Activated CD4-positive, alpha-beta T cell treated with anti-CD3 and anti-CD28 coated beads, Interleukin-2, amount 10 ng/mL, durations not matched to agents 7 days and 5 days (primary cell): ENCODE measurements at places on chromosomes 2 and 18.

DNA sequence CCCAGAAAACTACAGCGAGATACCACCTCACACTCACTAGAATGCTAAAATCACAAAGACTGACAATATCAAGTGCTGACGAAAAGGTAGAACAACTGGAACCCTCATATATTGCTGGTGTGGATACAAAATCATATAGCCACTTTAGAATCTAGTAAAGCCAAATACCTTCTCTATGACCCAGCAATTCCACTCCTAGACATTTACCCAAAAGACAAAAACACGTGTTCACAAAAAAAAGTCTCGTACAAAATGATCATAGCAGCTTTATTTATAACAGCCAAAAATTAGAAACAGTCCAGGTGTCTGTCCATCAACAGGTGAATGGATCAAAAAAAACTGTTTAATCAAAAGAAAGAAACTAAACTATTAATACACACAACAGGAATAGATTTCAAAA lies 126.6 kb downstream of the ZFP36L2 start:
- no peak overlapping the region for H3K27ac ChIP-seq
- peaks cover 5% of the 10 kb centered on the region for H3K36me3 ChIP-seq
- no peaks in the 10 kb centered on the region for H3K4me1 ChIP-seq
- DNase-seq: no peak

DNA sequence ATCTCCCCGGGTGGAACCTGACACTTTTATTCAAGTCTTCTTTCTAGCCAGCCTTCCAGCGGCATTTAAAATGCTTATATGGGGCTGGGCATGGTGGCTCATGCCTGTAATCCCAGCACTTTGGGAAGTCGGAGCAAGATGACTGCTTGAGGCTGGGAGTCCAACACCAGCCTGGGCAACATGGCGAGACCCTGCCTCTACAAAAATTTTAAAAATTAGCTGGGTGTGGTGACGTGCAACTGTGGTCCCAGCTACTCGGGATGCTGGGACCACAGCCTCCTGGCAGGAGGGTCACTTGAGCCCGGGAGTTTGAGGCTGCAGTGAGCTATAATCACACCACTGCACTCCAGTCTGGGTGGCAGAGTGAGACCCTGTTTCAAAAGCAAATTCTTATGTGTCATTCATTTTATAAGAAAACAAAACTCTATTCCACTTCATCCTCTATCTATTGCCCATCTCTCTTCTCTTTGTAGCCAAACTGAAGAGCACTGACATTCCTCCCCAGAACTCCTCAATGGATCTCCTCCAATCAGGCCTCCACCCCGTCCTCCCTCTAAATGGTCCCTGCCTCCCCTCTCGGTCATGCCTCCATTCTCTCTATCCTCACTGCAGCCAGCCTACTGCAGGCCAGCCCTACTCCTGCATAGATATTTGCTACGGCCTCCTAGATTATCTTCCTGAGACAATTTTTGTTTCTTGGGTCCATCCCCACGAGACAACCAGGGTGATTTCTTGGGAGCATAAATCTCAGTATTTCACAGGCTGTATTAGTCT lies 18.0 kb upstream of the RHOB start:
- peaks cover 16% of the 10 kb centered on the region for H3K27me3 ChIP-seq
- no peak for DNase-seq
- peak overlapping the region; percentile 38 for H3K27ac ChIP-seq
- H3K36me3 ChIP-seq: no peaks in the 10 kb centered on the region

DNA sequence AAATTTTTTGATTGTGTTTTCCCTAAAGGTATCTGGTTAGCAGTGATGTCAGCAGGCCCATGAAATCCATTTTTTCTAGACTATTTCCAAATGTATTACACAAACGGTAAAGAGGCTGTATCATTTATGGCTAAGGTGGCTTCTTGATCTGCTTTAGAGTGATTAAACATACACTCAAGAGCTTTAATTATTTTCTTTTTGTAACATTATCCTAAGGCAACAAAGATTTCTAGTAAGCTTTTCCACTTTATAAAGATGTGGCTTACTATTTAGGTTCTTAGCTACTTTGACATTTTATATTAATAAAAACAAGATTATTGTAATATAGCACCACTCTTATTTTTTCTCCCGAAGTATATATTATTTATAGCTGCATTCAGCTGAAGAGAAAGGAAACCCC lies 16.5 kb downstream of the MFF start:
- H3K4me3 ChIP-seq: no peak overlapping the region
- H3K4me1 ChIP-seq: no peaks in the 10 kb centered on the region
- H3K27me3 ChIP-seq: no peaks in the 10 kb centered on the region
- peaks cover 19% of the 10 kb centered on the region for H3K36me3 ChIP-seq

- no peaks in the 10 kb centered on the region for H3K4me1 ChIP-seq
- no peaks in the 10 kb centered on the region for H3K27me3 ChIP-seq
- no peak overlapping the region for H3K27ac ChIP-seq
- no peak overlapping the region for H3K4me3 ChIP-seq
- DNase-seq: no peak
Measured at GRCh38 chr2:233480490-233481202, 85.9 kb downstream of the USP40 start.

DNA sequence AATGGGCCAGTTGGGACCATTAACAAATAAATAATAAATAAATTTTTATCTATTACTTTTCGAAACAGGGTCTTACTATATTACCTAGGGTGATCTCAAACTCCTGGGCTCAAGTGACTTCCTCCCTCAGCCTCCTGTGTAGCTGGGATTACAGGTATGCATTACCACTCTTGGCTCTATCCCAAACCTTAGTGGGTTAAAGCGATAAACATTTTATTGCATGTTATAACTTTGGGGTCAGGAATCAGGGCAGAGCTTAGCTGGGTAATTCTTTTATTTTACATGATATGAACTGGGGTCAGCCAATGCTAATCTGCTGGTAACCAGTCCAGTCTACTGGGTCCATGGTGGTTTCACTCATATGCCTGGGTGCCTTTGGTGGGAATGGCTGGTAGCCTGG lies 127.8 kb downstream of the MYO3B start:
- no peaks in the 10 kb centered on the region for H3K4me1 ChIP-seq
- no peak for DNase-seq
- H3K36me3 ChIP-seq: no peaks in the 10 kb centered on the region
- H3K27ac ChIP-seq: no peak overlapping the region

DNA sequence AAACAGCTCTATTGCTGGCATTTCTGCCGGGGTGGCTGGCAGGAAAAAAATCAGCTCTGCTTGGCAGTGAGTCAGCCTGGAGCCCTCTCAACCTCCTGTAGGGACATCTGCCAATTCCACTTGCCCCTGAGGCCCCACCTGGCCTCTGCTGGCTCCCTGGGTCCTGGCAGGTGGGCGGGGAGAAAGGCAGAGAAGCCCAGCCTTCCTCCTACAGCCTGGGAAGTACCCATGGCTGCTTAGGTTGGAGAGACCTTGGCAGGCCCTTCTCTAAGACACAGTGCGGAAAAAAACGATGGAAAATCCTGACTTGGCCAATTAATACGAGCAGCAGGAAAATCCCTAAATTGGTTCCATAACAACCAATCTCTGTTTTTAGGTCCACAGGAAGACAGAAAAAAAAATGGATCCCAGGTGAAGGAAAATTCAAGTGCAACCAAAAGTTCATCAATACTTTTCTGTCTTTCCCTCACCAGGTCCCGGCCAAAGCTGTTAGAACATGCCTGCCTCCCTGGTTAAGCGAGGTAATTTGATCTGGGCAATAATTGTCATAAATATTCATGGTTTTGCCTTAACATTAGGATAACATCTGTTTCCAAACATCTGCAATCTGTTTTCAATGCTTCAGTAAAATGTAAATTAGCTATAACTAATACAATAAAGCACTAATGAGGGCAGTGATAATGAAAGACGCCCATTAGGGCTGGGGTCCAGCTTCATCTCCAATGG lies 245.9 kb downstream of the TFCP2L1 start:
- H3K27ac ChIP-seq: no peak overlapping the region
- H3K36me3 ChIP-seq: no peaks in the 10 kb centered on the region
- no peak for DNase-seq
- H3K4me3 ChIP-seq: no peak overlapping the region
- no peaks in the 10 kb centered on the region for H3K4me1 ChIP-seq

- no peak overlapping the region for H3K27ac ChIP-seq
- DNase-seq: no peak
- peaks cover 2% of the 10 kb centered on the region for H3K27me3 ChIP-seq
- H3K4me1 ChIP-seq: no peaks in the 10 kb centered on the region
Measured at GRCh38 chr2:138424436-138425140, 77.0 kb upstream of the SPOPL start.

- no peaks in the 10 kb centered on the region for H3K27me3 ChIP-seq
- DNase-seq: no peak
- H3K36me3 ChIP-seq: no peaks in the 10 kb centered on the region
- no peak overlapping the region for H3K4me3 ChIP-seq
- H3K27ac ChIP-seq: no peak overlapping the region
Measured at GRCh38 chr18:45560870-45561269, 54.4 kb upstream of the SLC14A2 start.

DNA sequence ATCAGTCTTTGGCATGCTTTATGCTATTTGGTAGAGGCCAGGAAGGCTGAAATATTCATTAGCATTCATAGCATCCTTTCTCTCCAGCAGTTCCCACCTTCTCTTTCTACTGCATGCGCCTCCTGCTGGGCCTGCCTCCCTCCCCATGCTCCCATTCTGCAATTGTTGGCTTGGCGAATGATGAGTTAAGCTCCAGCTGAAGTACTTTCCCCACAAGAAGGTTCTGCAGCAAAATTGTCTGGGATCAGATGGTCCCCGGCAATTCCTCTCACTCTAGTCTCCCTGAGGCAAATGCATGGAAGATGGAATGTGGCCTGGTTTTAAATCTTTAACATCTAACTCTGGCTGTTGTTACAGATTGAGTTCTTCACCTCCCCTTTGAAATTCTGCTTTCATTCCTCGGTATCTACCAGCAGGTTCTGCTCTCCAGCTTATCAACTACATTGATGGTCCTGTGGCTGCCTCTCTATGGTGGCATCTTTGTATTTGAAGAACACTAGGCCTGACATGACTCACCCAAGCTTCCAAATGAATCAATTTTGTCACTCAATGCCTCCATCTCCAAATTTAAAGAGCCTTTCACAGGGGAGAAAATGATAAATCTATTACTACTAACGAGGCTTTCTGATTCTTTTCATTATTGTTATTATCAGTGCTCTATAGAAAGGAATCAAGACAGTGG lies 55.9 kb downstream of the KCTD18 start:
- H3K4me3 ChIP-seq: no peak overlapping the region
- no peaks in the 10 kb centered on the region for H3K27me3 ChIP-seq
- H3K4me1 ChIP-seq: peaks cover 28% of the 10 kb centered on the region
- H3K27ac ChIP-seq: no peak overlapping the region
- DNase-seq: no peak

DNA sequence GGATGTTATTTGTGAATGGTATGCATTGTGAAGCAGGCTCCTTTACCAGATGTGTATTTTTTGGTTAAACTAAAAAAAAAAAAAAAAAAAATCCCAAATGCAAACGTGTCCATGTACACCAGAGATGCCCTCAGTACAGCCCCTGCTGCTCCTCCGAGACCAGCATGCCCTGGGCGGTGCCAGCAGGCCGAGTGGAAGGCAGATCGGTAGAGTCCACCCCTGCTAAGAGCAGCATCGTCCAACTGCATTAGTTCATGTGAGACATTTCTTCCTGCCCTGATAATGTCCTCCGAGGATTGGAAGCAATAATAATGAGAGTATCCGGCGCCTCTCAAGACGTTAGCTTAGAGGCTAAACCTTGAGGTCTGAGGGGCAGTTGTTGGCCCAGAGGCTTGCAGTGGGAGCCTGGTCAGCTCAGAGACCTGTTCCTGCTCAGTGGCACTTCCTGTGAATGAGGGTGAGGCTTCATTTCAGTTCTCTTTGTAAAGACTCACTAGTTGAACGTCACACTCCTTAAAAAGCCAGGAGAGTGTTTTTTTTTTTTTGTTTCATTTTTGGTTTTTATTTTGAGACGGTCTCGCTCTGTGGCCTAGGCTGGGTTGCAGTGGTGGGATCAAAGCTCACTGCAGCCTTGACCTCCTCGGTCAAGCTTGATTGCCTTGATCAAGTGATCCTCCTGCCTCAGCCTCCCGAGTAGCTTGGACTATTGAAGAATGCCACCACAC lies 5.6 kb downstream of the SLC66A3 start:
- peak; percentile 39 for DNase-seq
- H3K4me3 ChIP-seq: peak overlapping the region; percentile 61
- peak overlapping the region; percentile 96 for H3K27ac ChIP-seq
- peaks cover 5% of the 10 kb centered on the region for H3K36me3 ChIP-seq

DNA sequence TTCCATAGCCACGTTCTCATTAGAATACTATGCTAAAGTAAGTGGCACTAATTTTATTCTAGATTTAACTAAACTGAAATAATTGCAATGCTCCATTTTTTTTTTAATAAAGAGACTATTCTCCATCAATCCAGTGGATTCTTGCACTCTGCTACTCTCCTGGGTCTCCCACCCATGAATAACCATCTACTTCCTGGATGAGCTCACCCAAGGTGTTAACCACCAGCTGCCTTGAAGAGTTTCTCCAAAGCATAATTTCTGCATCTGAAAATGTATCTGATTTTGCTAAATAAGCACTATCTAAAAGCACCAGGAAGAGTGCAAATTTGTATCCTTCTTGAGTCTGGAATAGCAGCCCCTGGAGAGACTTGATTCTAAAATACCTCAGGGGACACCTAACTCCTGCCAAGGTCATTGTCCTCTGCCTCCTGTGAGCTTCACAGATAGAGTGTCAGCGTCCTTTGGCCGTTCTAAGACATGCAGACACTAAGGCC lies 41.6 kb upstream of the SH3BP4 start:
- H3K27ac ChIP-seq: no peak overlapping the region
- no peaks in the 10 kb centered on the region for H3K27me3 ChIP-seq
- no peaks in the 10 kb centered on the region for H3K4me1 ChIP-seq
- no peaks in the 10 kb centered on the region for H3K36me3 ChIP-seq
- H3K4me3 ChIP-seq: no peak overlapping the region

GRCh38 chr2:162734866-162735265 lies 103.7 kb downstream of the KCNH7 start:
- DNase-seq: no peak
- H3K27ac ChIP-seq: no peak overlapping the region
- no peaks in the 10 kb centered on the region for H3K27me3 ChIP-seq
- H3K4me1 ChIP-seq: peaks cover 6% of the 10 kb centered on the region

DNA sequence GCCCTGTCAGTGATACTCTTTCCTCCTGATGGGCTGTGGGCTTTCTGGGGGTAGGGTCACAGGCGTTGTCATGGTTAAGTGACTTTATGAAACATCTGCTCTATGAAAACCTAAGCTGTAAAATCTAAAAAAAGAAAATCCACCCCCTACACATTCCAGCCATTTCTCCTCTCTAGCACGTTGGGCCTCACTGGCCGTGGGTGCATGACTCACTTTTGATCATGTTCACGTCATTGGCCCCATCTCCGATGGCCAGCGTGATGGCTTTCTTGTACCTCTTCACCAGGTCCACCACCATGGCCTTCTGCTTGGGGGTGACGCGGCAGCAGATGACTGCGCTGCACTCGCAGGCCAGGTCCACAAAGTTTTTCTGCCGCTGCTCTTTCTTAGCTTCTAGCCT lies 39.3 kb upstream of the NARS1 start:
- no peaks in the 10 kb centered on the region for H3K36me3 ChIP-seq
- H3K4me1 ChIP-seq: peaks cover 1% of the 10 kb centered on the region
- DNase-seq: no peak
- no peaks in the 10 kb centered on the region for H3K27me3 ChIP-seq
- H3K4me3 ChIP-seq: no peak overlapping the region
- no peak overlapping the region for H3K27ac ChIP-seq

GRCh38 chr2:156511122-156511521 lies 74.9 kb downstream of the GPD2 start:
- peaks cover 29% of the 10 kb centered on the region for H3K36me3 ChIP-seq
- DNase-seq: no peak
- H3K4me1 ChIP-seq: peaks cover 4% of the 10 kb centered on the region
- H3K27ac ChIP-seq: no peak overlapping the region
